Midbrain (tissue), 1 donor: ENCODE measurements at places on chromosomes 2 and 18.

GRCh38 chr18:361941-362310 lies 94.1 kb upstream of the THOC1 start:
- no peak for DNase-seq

GRCh38 chr2:40210344-40210967 lies 241.4 kb downstream of the SLC8A1 start:
- no peak for DNase-seq

DNA sequence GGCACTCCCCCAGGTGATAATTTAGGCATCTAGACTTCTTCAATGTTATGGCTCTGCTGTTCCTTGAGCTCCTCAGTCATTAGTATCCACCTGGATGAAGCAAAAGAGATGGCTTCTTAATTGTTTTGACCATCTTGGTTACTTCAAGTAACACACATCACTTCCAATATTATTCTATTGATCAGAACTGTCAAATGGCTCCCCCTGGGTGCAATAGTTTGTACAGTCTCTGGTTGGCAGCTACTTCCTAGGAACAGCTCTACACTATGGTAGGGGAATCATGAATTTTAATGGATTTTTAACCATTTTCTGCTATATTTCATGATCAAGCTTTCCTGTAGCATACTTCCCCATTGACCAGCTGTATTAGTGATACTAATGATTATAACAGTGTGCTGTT lies 157.0 kb downstream of the NYAP2 start:
- no peak for DNase-seq

DNA sequence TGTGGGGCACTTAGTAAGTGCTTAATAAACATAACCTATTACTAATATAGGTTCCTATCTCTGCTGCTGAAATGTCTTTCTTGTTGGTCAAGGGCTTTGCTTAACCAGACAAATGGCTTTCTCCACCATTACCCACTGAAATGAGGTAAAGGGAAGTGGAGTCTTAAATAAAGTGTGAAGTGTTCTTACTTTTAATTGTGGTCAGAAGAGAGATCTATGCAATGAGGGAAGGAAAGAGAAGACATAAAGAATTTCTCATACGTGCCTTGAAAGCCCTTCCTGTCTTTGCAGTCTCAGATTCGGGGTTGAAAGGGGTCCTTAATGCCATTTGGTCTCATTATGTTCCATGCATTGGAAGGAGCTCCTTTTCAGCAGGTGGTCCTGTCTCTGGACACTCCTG lies 6.9 kb upstream of the CXCR4 start:
- DNase-seq: no peak

- no peak for DNase-seq
These were observed 1.3 kb downstream of the NCAPH start for GRCh38 chr2:96336873-96337272.

DNA sequence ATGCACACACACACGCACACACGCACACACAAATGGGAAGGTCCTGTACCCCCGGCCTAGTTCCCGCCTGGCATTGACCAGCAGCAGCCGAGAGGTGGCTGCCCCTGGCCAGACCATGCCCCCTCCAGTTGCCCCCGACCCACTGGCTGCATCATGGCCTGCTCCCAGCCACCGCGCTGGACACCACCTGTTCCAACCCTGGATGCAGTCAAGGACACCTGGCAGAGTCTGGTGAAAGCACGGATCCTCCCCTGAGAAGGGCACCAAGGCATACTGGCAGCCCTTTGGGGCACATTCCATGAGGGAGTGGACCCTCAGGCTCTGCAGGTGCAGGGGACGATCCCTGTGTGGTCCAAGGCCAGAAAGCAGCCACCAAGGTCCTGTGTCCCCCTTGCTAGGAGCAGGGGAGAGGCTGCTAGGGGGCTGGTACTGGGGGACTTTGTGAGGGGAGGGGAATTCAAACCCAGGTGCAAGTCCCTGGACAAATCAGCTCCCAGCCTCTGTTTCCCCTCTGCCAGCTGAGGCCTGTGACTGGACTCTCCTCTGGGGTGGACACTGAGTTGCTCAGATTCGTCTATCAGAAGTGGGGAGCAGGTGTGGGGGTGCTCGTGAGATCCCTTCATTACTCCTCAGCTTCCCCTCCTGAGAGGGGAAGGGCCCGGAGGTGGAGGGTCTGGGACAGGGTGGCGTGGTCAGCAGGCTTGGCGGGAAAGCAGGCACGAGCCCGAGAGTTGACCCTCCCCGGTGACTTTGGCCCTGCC lies 3.5 kb downstream of the ESPNL start:
- no peak for DNase-seq

GRCh38 chr2:152453129-152453911 lies 118.3 kb downstream of the FMNL2 start:
- DNase-seq: peak; percentile 82
